ENCODE measurements at places on chromosomes 12 and 14.

GRCh38 chr12:108599948-108600701 lies 2.2 kb upstream of the TMEM119 start:
- no peak for DNase-seq

DNA sequence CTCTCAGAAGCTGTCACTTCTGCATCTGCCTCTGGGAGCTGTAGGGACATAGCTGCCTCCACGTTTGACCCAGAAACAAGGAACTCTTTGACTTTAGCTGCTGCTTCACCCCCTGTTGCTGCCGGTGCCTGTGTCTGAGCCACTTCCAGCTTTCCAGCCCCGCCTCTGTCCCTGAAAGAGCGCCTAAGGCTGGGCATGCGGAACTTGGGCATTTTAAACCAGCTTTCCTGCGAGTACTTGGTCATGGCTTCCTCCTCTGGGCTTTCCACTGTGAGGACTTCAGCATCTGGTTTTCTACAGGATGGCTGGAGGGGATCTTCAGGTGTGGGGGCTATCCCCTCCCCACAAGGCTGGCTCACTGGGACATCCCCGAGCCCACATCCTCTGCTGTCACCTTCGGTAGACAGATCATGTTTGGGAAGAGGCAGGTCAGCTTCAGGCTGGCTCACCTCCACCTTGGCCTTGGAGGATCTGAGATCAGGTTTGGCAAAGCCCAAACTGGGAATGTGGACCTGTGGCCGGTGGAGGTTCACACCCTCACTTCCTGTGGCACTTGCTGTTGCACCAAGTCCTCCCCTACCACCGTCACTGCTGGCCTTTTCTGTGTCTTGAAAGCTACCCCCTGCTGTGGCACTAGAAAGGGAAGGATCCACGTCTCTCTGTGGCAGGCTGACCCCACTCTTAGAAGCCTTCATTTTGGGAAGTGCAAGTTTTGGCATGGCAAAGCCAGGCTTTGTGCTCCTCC lies 15.2 kb downstream of the PLD4 start:
- DNase-seq, result no peak

GRCh38 chr14:102554821-102555819 lies 37.3 kb upstream of the RCOR1 start:
- peak; percentile 29 for DNase-seq

DNA sequence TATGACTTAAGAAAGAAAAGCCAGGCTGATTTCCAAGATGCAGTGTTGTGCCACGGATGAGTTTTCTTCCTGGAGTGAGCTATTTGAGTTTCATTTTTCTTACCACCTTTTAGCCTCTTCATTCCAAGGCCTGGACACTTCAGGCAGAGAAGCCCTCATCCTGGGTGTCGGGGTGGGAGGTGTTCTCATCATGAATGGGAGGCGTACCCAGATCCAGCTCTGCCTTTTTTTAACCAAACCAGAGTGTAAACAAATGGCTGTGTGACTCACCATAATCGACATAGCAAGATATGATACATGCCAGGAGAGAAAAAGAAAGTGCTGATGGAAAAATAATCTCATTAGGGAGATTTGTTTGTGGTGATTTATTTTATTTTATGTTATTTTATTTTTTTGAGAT lies 79.9 kb downstream of the ARF6 start:
- DNase-seq, result peak; percentile 2

- DNase-seq, result no peak
Observed at GRCh38 chr14:68655911-68656316, 137.0 kb downstream of the ZFP36L1 start.

- DNase-seq, result no peak
Observed at GRCh38 chr14:77044783-77045237, 16.3 kb upstream of the IRF2BPL start.

- no peak for DNase-seq
Observed at GRCh38 chr12:106113824-106114446, 24.8 kb downstream of the NUAK1 start.

- no peak for DNase-seq
Observed at GRCh38 chr12:66667906-66668305, 11.0 kb downstream of the GRIP1 start.

- peak; percentile 61 for DNase-seq
Observed at GRCh38 chr12:122860040-122860853, 25.0 kb downstream of the HIP1R start.

DNA sequence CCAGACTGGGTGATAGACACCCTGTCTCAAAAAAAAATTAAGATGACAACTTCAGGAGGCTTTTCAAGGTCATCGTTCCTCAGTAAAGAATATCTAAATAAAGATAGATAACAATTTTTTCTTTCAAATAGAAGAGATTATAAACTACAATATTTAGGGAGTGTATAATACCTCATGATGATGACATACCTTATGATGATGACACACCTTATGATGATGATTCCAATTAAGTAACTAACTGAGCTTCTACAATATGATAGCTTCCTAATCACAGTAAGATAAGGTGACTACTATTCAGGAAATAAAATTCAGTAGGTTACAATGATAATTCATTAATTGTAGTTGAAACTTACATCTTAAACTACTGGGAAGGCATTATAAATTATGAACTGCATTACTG lies 40.4 kb downstream of the KITLG start:
- no peak for DNase-seq

GRCh38 chr14:37466003-37466622 lies 128.9 kb downstream of the FOXA1 start:
- DNase-seq, result no peak

DNA sequence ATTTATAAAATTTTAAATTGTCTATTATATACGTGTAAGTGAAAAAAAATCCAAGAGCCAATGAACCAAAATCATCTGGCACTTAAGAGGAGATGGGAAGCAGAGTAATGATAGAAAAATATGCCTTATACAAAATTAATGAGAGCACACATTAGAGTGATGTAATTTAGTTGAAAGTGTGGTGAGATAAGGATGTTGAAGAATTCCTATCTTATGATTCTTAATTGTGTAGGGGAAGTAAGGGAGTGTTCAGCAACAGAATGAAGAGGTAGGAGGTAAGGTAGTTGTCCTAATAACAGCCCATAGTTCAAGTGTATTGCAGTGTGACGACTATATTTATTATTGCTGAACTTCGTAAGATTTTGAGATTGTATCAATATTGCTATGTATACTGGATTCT lies 843.4 kb upstream of the FLRT2 start:
- no peak for DNase-seq

GRCh38 chr12:56078931-56079722 lies 838 bp upstream of the ERBB3 start:
- DNase-seq, result no peak

- DNase-seq, result no peak
Observed at GRCh38 chr12:59977779-59978178, 381.9 kb downstream of the SLC16A7 start.

GRCh38 chr12:40331886-40332285 lies 107.1 kb downstream of the LRRK2 start:
- DNase-seq, result no peak

DNA sequence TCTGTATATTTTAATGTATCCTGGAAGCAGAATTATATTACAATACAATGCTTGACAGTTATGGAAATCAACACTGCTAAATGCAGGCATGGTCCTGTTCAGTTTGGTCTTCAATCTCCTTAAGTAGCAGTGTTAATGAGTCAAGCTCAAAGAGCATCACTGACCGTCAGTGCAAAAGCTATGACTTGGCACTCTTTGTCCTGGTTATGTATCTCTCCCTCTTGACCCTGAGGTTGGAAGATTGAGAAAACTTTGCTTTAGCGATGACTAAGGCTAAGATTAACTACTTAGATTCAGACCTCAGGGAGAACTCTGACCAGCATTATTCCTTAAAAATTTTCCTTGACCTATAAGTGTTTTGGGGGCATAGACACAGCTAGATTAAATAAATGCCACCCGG lies 10.9 kb downstream of the CLEC7A start:
- DNase-seq, result no peak

GRCh38 chr12:69044887-69045286 lies 111.9 kb upstream of the CPM start:
- no peak for DNase-seq

- no peak for DNase-seq
Observed at GRCh38 chr14:95651821-95652583, 34.2 kb upstream of the TCL1B start.

DNA sequence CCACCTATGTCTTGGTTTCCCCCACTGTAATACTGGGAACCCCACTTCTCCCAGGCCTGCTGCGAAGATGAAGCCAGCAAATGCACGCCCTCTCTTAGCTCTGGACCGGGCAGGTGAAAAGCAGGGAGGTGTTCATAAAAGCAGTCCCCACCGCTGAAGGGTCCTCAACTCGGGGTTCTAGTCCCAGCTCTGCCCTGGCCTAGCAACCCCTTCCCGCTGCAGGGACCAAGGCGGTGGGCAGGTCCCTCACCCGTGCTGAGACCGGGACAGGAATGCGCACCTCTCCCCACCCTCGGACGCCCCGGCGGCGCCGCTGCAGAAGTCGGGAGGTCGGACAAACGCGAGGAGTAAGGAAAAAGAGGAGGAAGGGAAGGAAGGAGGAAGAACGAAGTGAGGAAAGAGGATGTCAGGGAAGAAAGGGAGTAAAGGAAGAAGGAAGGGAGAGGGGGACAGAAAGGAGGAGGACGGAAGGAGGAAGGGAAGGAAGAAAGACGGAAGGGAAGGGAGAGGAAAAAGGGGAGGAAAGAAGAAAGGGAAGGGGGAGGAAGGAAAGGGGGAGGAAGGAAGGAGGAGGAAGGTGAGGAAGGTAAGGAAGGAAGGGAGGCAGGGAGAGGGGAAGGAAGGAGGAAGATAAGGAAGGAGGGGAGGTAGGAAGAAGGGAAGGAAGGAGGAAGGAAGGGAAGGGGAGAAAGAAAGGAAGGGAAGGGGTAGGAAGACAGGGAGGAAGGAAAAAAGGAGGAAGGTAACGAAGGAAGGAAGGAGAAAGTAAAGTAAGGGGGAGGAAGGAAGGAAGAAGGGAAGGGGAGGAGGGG lies 701 bp downstream of the SPRING1 start:
- no peak for DNase-seq

DNA sequence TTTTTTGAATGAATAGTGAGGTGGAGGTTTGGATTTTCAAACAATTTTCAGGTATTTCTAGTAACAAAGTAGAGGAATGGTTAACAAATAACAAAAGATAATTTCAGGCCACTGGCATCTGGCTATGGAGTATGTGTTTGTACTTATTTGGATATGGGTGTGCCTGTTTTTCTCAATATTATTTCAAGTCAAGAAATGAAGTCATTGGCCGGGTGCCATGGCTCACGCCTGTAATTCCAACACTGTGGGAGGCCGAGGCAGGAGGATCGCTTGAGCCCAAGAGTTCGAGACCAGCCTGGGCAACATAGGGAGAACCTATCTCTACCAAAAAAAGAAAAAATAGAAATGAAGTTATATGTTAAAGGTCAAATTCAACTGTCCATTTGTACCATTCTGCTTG lies 13.9 kb downstream of the SLC35E3 start:
- DNase-seq, result no peak

- DNase-seq, result no peak
Observed at GRCh38 chr14:86035882-86036281, 505.9 kb downstream of the FLRT2 start.

DNA sequence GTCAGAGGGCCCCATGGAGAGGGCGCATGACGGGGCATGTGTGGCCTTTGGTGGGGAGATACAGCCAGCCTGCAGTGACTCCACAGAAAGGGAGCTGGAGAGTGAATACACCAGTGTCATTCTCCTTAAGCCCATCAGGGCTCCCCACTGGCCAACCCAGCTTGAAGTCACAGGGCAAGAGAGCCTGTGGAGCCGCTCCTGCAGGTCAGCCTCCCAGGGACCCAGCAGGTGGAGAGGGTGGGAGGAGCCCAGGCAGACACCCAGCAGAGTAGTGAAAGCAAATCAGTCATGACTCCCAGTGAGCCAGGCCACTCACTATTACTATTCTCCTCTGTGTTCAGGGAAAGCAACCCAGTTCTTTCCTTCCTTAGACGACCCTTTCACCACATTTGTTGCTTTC lies 110.0 kb upstream of the CPM start:
- no peak for DNase-seq

DNA sequence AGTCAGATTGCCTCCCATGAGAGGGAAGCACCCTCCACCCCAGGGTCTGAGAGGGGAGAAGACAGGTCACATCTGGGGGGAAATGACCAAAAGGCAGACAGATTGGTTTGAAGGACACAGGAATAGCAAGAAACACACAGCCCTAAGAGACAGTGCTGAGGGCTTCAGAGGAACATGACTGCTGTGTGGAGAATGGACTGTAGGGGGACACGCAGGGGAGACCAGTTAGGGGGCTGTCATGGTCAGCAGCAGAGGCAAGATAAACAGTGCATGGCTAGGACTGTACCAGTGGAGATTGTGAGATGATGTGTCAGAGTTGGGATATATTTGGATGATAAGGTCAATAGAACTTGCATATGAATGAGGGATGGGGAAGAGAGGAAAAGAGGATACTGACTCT lies 19.7 kb downstream of the SMUG1 start:
- no peak for DNase-seq

- no peak for DNase-seq
Observed at GRCh38 chr14:47660158-47660557, 15.2 kb downstream of the MDGA2 start.

GRCh38 chr14:71532790-71533189 lies 399.4 kb upstream of the RGS6 start:
- no peak for DNase-seq

DNA sequence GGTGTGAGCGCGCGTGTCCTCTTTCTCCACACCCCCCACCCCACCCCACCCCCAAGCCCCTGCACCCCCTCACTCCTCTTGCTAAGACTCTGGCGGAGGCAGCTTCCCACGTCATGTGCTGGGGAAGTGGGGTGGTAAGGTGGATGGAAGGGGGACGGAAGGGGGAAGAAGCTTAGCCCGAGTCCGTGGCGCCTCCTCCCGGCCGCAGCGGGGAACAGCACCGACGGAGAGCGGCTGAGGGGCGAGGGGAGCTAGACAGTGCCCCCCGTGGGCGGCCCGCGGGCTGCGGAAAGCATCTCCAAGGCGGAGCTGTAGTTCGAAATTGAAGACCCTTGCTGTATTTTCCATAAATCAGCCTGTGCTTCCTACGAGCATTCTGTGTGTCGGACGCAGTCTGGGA lies 588 bp upstream of the GRIN2B start:
- no peak for DNase-seq

GRCh38 chr14:79724934-79725717 lies 486.2 kb downstream of the DIO2 start:
- DNase-seq, result no peak

- DNase-seq, result no peak
Observed at GRCh38 chr12:6532927-6533652, 1.2 kb upstream of the GAPDH start.

GRCh38 chr12:111010916-111011657 lies 90.7 kb upstream of the MYL2 start:
- no peak for DNase-seq

DNA sequence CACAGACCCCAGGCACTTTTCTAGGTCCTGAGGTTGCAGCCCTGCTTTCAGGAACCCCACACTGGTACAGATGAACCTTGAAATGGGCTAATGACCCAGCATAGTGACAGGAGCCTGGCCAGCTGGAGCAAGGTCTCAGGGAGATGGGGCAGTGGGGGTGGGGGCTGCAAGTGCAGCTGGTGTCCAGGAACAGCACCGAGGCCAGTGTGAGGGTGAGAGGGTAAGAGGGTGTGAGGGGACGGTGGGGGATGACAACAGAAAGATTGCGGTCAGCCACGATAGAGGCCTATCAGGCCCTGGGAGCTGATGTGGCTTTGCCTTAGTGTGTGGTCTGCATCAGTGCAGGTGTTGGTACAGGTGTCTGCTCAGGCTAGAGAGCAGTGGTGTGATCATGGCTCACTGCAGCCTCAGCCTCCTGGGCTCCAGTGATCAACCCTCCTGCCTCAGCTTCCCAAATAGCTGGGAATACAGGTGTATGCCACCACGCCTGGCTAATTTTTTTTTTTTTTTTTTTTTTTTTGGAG lies 59.7 kb downstream of the EP400 start:
- DNase-seq, result no peak

- no peak for DNase-seq
Observed at GRCh38 chr12:28963554-28963953, 185.5 kb upstream of the FAR2 start.
